NCI-H1436 treated with DMSO at 0.1 percent for 48 hours (cell line): ENCODE measurements at places on chromosomes 1 and 21.
A peak's percentile ranks its signal among the peaks of the same experiment; 100 is the strongest.

GRCh38 chr1:195113471-195113870 lies 1494.8 kb downstream of the KCNT2 start:
- no peak for DNase-seq

DNA sequence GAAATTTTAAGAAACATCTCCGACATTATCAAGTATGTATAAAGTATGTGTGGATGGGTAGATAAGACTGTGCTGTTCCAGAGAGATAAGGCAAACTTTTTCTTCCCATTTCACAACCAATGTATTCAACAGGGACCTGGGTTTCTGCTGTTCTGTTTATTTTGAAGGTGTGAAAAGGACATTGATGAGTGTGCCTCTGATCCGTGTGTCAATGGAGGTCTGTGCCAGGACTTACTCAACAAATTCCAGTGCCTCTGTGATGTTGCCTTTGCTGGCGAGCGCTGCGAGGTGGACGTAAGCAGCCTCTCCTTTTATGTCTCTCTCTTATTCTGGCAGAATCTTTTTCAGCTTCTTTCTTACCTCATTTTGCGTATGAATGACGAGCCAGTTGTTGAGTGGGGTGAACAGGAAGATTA lies 174.0 kb downstream of the CRB1 start:
- no peak for DNase-seq

GRCh38 chr1:211305044-211305443 lies 21.6 kb upstream of the TRAF5 start:
- DNase-seq = no peak

- DNase-seq = no peak
Measured at GRCh38 chr1:170618421-170618820, 45.5 kb upstream of the PRRX1 start.

DNA sequence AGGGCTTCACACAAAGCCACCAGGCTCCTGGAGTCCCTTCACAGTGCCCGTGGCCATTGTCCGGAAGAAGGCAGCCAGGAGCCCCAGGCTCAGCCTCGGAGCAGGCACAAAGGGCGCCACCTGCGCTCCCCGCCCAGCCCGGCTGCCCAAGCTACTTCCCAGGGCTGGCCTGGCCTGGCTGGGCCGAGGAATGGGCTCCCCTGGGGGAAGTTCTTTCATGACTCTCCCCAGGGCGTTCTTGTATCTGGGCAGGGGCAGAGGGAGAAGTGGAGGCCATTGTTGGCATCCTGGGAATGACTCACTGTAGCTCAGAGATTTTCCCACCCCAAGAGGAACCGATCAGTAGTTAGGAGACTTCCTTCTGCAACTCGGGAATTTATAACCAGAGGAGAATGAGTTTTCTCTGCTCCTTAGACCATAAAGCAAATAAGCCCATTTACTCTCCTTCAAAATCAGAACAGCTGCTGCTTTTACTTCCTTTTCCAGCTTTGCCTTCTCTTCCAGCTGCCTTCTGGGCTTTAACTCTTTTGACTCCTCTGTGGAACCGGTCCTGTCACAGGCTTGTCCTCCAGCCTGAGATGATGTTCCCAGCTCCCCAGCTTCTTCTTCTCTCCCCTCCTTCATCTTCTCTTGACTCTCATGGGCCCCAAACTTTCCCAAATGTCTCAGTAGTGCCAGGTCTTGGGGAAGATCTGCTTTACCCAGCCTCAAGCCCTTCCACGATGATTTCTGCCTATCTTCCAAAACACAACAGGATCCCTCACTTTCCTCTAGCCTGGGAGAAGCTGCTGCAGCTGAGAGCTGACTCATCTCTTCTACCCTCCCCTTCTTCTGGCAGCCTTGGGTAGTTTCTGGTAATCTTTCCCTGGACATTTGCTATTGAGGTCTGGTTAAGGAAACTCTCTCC lies 118.7 kb upstream of the CD34 start:
- no peak for DNase-seq

- no peak for DNase-seq
Measured at GRCh38 chr1:109802136-109802900, 38.6 kb upstream of the EPS8L3 start.

DNA sequence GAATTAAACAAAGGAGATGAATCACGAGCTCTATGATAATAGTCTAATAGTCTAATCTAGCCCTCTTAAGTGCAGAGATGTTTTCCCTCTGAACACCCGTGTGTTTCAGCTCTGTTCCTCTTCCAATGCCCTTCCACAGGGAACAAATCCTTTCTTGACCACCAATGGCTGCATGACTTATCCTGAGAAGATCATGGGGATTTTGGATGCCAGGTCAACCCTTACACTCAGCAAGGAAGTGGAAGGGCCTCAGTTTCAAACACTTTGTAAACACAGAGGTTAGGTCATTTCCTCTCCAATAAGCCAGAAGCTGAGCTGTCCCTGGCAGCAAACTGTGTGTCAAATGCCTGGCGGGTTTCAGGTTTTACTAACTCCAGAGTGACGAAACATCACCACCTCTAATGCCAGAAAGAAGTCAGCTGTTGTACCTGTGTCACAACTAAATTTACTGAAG lies 200.0 kb downstream of the GABPA start:
- no peak for DNase-seq

DNA sequence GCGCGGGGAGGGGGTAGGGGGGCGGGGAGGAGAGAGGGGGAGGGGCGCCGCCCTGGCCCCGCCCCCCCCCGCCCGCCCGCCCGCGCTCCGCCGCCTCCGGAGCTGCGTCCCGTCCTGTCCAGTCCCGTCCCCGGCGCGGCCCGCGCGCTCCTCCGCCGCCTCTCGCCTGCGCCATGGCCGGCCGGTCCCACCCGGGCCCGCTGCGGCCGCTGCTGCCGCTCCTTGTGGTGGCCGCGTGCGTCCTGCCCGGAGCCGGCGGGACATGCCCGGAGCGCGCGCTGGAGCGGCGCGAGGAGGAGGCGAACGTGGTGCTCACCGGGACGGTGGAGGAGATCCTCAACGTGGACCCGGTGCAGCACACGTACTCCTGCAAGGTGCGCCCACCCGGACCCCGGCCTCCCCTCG lies at the start of gene AGRN:
Gene AGRN (plus strand): TSS at position 121 of the 405 bp plus-strand sequence. CDS start 53 bp downstream, at position 174.
- no peak for DNase-seq

- peak; percentile 51 for DNase-seq
Measured at GRCh38 chr1:205477759-205478247, 22.0 kb upstream of the BLACAT1 start.

DNA sequence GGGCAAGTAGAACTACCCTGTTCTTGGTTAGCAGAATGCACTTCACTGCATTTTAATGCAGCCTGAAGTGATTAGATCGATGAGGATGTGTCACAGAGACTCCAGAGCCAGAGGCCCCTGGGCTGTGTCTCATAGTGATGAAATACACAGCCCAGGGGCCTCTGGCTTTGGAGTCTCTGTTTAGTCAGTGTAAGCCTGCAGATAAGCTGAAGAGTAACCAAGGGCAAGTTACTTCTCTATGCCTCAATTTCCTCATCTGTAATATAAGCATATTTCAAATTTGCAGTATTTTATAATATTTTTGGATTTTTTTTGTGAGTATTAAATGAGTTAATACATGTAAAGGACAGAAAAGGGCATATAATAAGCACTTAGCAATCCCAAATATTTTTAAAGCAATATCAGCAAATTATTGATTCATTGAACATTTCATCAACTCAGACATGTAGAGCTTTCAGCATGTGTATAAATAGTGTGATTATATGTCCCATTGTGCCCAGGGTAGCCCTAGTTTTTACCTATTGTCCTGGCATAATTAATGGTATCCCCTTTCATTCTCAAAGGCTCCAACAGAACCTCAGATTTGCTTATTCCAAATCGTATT lies 23.6 kb upstream of the APOBEC4 start:
- DNase-seq = no peak

- DNase-seq = no peak
Measured at GRCh38 chr1:150762552-150762951, 3.0 kb downstream of the CTSS start.

GRCh38 chr1:213568929-213569815 lies 418.6 kb upstream of the PROX1 start:
- DNase-seq = peak; percentile 73

DNA sequence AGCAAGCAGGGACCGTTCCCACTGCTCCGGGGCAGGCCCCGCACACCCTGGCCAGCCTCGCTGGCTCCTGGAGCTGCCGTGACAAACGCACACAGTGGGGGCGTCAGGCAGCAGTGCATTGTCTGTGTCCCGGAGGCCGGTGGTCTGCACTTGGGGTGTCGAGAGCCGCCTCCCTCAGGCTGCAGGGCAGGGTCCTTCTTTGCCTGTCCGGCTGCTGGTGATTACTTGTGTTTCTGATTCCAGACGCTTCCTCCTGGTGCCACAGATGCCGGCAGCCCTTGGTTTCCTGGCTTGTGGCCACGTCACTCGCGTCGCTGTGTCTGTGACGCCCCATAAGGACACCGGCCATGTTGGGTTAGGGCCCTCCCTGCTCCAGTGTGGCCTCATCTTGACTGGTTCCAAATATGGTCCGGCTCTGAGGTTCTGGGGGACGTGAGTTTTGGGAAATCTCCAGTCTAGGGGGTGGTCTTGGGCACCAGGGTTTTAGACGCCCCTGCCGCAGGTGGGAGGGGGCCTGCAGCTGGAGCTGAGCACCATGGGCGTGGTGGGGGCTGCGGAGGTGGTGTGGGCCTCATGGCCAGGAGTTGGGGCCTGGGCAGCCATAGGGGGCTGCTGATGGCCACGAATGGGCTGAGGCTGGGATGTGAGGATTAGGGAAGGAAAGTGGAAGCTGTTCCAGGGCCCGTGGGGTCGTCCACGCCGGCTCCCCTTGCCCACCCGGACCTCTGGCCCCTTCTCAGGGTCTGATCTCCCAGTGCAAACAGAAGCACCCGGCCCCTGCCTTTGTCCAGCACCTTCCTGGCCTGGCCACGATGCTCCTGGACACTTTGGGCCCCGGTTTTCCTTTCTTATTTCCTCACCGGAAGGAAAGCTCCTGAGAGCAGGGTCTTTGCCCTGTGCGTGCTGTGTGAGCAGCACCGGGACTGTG lies 41.0 kb downstream of the SLX9 start:
- no peak for DNase-seq

- no peak for DNase-seq
Measured at GRCh38 chr1:63248216-63248615, 74.2 kb upstream of the FOXD3 start.

DNA sequence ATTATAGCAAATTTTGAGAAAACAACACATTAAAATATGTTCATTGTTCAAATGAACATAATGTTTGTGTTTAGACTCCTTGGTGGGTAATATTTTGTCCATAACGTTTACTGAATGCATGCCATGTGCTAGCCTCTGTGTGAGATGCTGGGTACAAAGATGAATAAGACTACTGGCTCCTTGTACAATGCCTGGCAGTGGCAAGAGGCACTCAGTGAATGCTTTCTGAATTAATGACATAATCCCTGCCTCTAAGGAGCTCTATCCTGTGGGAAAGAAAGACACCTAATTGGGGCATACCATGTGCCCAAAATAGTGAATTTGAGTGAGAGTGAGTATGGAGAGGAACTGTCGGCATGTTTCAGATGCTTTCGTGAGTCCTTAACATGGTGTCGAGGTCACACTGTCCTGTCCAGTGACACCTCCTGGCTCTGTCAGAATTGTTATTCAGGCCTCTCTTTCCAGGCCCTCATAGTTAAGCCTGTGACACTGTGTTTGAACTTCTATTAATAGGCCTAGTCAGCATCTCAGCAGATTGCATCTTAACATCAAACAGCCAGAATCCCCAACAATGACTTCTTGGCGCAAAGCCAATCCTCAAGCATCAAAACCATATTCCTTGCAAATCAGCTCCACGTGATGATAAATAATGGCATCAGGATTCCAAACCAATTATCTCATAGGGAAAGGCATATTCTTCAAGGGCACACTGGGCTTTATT lies 32.8 kb upstream of the S1PR1 start:
- no peak for DNase-seq

GRCh38 chr1:76191561-76191960 lies 117.0 kb downstream of the ST6GALNAC3 start:
- no peak for DNase-seq

- DNase-seq = no peak
Measured at GRCh38 chr1:147575376-147575775, 34.1 kb downstream of the BCL9 start.

DNA sequence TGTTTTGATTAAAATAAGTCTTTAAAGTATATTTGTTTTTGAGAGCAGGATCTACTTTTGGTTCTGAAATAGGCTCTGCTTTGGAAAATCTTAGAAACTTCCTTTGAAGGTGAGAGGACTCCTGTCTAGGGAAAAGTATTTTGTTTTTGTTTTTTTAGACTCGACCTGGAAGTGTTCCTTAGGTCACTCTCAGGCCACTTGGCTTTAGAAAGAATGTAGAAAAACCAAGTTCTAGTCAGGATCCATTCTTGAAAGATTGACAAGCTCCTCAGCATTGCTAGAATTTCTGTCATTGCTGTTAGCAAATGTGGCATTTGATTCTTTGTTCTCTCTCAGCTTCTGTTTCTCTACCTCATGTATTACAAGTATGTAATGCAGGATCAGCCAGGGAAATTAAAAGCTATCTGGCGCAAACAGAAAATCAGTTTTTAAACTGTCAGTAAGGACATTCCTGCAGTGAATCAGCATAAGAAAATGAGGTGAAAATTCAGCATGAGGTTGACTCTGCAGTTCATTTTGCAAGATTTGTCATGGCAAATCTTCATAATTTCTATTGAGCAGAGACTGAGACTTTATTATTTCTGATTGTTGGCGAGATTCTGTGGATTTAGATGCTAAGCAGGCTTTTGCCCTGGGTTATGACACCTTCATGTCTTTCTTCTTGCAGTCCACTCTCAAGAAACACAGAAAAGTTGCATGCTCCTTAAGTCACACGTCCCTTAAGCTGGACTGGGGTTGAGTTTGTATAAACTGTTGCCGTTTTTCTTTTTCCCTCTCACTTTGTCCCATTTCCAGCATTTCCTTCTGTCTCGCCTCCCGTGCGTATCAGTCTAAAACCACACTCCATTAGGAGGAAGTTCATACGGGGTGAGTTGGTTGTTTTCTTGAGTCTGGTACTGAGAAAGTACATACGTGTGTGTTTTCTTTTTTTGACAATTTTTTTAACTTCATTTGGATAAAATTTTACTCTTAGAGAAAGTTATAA lies 12.6 kb downstream of the NTPCR start:
- no peak for DNase-seq

GRCh38 chr1:94792473-94793295 lies 27.5 kb upstream of the SLC44A3 start:
- DNase-seq = no peak

DNA sequence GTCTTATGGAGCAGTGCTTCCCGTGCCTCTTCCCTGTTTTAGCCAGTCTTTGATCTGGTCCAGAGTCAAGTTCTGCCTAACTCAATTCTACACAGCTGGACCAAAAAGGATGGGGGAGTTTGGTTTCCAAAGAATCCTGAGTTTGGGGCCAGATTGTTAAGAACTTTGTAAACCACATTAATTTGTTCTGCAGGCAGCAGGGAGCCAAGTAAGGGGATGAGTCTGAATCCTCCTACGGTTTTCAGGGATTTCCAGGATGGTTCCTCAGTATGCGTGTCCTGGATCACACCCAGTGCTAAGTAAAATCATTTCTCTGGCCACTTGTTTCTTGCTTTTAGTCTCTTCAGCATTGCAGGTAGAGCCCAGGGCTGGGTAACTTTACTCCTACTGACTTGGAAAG lies 26.1 kb upstream of the GJA5 start:
- DNase-seq = no peak
